ENCODE measurements at places on chromosomes 1 and 21.

DNA sequence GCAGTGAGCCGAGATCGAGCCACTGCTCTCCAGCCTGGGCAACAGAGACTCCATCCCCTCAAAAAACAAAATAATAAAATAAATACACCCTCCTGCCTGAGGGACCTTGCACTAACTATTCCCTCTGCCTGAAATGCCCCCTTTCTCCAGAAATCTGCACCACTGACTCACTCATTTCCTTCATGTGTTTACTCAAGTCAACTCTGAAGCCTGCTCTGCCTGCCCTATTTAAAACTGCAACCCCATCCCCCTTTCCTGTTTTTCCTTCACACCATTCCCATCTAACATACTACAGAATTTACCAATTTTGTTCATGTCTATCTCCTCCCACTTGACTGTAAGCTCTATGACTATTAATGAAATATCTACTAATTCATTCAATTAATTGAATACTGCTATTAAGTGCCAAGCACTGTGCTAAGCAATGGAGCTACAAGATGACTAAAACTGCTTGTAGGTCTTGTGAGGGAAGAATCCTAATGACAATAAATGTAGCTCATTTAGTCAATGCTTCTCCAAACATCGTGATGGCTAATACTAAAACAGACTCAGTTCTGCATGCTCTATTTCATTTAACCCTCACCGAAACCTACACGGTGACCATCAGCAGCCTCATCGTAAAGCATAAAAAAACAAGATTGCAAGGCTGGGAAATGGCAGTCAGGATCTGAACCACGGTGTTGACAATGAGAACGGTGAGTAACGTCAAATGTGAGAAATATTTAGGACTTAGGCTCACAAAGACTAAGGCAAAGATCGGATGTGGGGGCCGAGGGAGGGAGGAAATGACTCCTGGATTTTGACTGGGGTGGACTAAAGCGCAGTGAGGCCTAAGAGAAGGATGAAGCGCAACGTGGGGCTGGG, 749 bp upstream of the TMEM39B start:
- peak; percentile 76 for DNase-seq

- DNase-seq, result peak; percentile 77
Measured at GRCh38 chr1:27045973-27046558, 33.4 kb upstream of the TENT5B start.

DNA sequence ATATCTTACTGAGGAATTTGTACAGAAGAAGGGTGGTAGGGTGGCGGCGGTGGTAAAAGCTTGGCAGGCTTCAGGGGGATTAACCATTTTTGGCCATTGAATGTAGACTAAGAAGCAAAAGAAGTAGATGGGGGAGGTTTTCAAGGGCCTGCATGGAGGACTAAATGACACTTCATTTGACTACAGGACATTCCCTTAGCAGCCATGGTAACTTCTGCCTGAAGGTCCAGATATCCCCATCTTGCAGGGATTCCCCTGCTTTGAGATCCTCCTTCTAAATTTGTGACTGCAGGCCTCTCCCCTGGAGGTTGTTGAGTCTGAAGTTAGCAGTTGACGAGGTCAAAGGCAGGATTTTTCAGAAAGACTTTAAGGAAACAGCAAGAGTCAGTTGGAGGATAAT, 4.8 kb downstream of the VASH2 start:
- DNase-seq, result no peak

GRCh38 chr1:17460219-17460618, 20.7 kb upstream of the RCC2 start:
- DNase-seq, result no peak

- DNase-seq, result no peak
Measured at GRCh38 chr1:31658721-31659120, 14.0 kb upstream of the PEF1 start.

DNA sequence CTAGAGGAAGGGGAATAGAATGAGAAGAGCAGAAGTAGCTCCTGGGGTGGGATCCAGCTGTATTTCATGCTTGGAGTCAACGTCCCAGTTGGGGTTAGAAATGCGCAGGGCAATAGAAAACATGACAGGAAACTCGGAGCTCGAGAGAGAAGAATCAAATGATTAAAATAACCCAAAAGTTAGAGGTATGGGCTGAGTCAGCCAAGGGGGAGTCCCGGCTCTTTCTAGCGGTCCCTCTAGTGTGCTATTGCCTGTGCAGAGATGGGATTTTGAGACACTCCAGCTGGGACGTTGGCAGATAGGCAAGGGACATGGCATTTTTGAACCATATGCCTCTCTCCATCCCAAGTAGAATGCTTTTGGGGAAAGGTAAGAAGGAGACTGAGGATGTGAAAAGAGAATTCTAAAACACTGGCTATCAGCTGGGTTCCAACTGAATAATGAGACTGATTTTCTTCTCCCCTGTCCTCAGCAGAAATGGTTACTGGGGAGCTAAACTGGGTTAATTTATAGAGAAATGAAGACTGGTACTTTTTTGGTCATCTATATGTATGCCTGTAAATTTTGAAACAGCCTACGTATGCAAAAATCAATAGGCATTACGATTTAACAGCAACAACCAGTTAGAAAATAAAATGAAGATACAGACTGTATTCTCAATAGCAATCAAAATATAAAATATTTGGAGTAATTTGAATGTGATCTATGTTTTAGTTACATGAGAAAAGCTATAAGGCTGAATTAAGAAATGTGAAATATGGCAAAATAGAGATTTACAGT, 7.0 kb upstream of the VPS26C start:
- no peak for DNase-seq

- no peak for DNase-seq
Measured at GRCh38 chr21:38680401-38680800, 125.3 kb upstream of the ETS2 start.

DNA sequence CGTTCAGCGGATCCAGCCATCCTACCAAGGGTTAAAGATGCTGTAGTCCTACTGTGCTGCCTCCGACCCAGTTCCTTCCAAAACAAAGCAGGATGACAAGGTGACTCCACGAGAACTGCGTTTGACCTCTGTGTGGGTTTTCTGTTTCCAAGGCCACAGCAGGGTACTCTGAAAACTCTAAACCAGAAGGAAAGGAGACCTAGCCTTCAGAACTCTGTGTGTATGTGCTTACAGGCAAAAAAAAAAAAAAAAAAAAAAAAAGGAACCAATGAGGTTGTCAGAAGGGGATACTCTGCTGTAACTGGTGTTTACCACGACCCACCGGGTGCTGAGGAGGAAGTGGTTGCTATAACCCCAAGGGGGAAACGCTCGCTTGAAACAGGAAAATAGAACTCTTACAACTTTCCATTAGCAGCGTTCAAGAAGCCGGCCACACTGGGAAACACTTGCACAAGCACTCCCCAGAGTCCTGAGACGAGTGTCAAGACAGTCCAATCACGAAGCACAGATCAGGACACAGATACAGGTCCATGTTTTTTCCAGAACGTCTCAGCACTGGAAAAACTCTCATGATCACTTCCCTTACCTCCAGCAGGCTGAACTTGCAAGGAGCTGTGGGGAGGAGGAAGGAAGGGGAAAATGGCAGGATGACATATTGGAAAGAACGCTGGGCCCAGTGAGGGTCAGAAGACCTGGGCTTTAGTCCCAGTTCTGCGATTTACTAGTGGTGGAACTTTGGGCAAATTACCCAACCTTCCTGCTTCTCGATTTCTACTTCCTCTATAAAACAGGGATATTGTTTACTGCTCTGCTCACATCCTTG, 64.0 kb downstream of the ITPKB start:
- DNase-seq, result no peak

GRCh38 chr1:151377150-151377884, 4.8 kb upstream of the SELENBP1 start:
- no peak for DNase-seq

DNA sequence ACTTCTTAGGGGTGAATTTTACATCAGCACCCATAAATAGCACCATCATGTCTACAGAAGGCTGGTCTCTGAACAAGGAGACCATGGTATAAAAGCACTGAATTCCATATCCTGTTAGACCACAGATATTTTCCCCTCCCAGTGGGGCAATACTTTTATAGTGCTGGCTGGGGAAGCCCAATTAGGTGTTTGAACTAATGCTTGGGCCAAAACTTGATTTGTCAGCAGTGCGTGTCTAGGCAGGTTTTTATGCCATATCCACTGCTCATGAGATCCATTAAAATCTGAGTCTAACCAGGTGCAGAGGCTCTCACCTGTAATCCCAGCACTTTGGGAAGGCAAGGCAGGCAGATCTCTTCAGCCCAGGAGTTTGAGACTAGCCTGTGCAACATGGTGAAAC, 623.0 kb downstream of the NPHP4 start:
- no peak for DNase-seq

- DNase-seq, result no peak
Measured at GRCh38 chr1:45848714-45849113, 45.3 kb downstream of the MAST2 start.

GRCh38 chr1:78210175-78210574, 164.4 kb downstream of the GIPC2 start:
- peak; percentile 42 for DNase-seq

DNA sequence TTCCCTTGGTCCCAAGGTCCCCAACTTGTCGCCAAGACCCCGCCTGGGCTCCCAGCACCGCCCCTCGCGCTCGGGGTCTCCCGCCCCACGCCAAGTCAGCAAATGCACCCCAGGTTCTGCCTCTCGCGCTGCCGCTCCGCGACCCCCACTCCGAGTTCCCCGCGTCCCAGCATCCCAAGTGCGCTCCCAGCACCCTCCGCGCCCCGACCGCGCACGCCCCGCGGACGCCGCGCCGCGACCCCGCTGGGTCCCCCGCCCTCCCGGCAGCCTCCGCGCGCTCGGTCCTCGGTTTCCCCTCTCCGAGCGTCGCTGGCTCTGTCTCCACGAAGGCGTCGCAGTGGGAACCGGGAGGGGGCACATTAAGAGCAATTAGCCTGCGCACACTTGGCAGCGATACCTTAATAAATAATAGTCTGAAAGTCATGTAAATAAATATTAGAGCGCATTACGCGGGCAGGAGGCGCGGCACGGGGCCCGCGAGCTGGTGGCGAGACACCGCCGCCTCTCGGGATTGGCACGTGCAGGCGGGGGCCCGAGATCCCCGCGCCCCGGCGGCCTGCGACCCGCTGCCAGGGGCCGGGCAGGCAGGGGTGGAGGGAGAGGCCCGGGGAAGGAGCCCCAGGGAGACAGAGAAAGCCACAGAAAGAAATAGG, 75.9 kb downstream of the VWA5B1 start:
- no peak for DNase-seq

DNA sequence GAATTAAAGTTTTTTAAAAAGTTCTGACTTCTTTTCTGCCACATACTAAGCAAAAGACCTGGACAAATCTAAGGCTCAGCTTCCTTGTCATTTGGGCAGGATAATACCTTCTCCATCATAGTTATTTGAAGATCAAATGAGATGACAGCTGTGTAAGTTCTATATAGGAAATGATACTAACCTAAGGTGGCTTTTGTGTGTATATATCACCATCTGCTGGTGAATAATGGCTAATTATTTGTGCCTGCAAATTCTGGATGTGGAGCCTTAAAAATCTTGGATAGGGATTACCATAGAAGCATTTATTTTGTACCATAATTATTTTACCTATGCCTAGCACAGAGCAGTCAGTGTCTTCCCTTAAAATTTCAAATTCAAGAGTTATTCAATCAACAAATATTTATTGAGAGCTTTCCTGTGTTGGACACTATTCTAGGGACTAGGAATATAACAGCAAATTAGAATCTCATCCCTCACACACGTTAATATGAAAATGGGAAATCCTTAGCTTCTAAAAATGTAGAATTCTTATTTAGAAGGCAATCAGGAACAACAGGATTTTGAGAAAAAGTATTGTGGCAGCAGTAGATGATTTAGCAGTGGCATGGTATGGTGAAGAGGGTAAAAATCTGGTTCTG, 89.8 kb downstream of the TMEM200B start:
- peak; percentile 37 for DNase-seq

DNA sequence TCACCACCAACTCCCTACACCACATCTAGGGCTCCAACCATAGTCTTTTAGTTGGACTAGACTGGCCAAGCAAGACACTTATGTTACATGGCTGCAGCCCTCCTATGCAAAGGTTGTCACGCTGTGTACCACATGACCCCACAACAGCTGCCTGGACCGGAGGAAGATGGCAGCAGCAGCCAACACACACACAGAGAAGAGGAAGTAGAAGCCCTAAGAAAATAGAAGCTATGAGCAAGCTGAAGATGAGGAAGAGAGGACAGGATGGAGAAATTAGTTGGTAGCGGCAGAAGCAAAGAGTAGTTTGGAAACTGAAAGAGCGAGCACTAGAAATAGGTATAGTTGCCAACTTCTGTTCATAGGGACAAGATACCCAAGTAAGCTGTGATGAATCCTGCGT, 60.8 kb upstream of the RALGPS2 start:
- DNase-seq, result no peak

GRCh38 chr1:207181847-207182246, 77.8 kb downstream of the C4BPA start:
- DNase-seq, result peak; percentile 25

DNA sequence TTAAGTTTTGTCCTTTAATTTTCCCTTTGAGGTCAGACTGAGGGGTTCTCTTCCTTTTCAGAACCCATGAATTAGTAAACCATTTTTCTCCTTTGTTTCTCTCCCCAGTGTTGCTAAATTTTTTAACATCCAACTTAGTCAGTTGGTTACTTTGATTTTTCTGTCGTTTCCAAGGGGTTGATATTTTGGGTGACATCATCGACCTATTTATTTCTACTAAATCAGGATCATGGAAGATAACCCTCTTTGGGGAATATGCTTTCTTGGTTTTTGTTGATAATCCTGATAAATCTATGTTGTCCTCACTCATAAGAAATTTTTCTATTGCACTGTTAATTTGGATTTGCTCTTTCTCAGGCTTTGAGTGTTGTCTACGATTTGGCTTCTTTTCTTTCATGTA, 40.9 kb downstream of the LRRC53 start:
- DNase-seq, result no peak

GRCh38 chr1:35657851-35658250, 16.5 kb upstream of the PSMB2 start:
- no peak for DNase-seq

DNA sequence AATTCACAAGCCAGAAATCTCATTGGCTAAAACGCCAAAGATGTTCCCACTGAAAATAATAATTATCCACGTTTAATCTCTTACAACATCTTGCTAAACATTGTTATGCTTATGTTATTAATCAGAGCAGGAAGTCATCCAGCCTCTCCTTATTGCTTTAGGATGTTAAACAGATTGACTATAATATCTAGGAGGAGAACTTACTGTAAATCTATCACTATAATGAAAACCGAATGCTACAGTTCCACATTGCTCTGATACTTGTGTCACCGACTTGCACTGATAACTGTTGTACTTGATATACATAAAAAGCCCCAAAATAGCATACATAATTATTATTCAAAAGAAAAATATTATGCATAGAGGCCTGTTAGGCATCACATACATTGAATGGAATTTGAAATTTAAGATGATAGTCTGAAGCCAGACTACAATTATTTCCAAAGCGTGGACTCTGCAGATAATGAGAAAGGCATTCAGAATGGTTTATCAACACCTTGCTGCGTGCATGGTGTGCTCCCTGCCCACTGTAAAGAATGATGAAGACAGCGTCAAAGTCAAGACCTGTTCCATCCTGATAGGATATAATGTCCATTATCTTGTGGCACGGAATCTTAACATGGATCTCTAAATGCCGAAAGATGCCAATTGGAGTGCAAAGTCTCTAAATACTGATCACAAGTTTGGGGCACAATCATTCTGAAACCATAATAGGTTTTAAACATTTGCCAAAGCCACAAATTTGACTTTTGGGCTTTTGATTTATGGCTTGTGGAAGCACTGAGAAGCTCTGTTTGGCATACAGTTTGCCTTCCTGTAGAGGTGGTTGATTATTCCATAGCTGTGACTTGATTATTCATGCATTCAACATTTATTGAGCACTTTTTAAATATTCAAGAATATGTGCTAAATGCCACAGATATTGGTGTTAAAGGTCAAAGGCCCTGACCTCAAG, 71.3 kb downstream of the CRB1 start:
- DNase-seq, result no peak
